ENCODE measurements at places on chromosomes 2 and 18. TPM values are rescaled to one million over a fixed set of nuclear protein-coding genes. Genes with fewer than 3 reads are reported as not detected.

DNA sequence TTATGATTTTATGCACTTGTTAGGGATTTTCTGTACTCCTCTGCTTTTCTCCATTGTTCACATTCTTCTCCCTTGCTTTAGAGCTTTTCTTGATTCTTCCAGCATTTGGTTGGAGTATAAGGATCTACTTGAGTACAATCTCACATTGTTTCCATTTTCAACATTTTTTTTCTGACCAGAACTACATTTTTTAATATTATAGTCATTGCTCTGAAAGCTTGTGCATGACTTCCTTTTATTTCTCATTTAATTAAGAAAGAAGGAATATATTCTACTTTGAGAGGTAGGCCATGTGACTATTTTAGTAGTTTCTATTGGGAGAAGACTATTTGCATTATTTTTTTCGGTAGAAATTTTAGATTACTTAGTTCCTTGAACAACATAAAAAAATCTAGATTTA, 200.4 kb downstream of the TMEM247 start:
- no peak overlapping the region for H3K4me3 ChIP-seq
- no peak for DNase-seq
- no peaks in the 10 kb centered on the region for H3K36me3 ChIP-seq
- H3K27me3 ChIP-seq: no peaks in the 10 kb centered on the region
- H3K4me1 ChIP-seq: no peaks in the 10 kb centered on the region
- no peak overlapping the region for H3K27ac ChIP-seq

DNA sequence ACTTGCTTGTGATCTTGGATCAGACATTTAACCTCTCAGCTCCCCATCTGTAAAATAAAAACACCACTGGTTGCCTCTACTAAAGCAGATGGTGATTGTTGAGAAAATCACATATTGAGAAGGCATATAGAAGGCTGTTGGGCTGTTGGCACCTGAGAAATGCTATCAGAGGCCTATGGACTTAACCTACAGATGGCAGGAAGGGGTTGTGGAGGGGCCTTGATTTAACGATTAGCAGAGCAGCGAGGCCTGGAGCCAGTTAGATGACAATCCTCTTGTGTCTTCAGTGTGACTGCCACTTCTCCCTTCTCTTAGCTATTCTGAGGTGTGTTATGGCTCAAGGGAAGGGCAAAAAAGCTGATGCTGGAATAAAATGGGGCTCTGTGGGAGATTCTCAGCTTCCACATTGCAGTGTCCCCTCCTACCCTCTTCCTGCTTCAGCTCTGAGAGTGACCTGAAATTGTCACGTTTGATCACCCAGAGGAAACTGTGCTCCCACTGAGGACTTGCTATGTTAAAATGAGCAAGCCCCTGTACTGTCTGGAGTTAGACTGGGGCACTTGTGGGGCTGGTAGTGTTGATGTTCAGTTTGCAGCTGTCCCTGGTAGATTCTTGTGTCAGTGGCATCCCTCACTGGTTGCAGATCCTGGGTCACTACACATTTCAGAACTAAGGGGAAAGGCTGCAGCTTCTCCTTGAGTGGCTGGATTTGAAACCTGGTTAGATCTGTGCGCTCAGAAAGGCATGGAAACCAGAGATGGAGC, 31.5 kb downstream of the CXCR4 start:
- no peak overlapping the region for H3K4me3 ChIP-seq
- H3K27me3 ChIP-seq: no peaks in the 10 kb centered on the region
- no peaks in the 10 kb centered on the region for H3K36me3 ChIP-seq

- H3K4me1 ChIP-seq: no peaks in the 10 kb centered on the region
- H3K27ac ChIP-seq: no peak overlapping the region
- no peak overlapping the region for H3K4me3 ChIP-seq
- H3K27me3 ChIP-seq: peaks cover 64% of the 10 kb centered on the region
These were observed 95.0 kb downstream of the BOD1L2 start for GRCh38 chr18:57241869-57242268.

DNA sequence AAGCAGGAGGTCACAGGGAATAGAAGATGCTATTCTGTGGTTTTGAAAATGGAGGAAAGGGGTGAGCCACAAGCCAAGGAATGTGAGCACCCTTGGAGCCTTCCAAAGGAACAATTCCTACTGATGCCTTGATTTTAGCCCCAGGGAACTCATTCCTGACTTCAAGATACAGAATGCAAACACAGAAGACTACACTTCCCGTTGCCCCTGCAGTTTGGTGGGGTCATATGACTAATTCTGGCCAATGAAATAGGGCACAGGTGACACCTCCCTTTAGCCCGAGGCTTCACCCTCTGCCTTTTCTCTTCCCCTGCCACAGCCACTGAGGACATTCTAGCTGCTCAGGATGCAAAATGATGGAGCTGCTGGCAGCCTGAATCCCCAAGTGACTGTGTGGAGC, 126.1 kb downstream of the INHBB start:
- no peak for DNase-seq
- H3K36me3 ChIP-seq: no peaks in the 10 kb centered on the region
- H3K27ac ChIP-seq: no peak overlapping the region
- no peaks in the 10 kb centered on the region for H3K27me3 ChIP-seq
- H3K4me3 ChIP-seq: no peak overlapping the region
- no peaks in the 10 kb centered on the region for H3K4me1 ChIP-seq

GRCh38 chr2:197108758-197109157, 182.3 kb upstream of the PGAP1 start:
- no peaks in the 10 kb centered on the region for H3K27me3 ChIP-seq
- H3K36me3 ChIP-seq: no peaks in the 10 kb centered on the region
- no peaks in the 10 kb centered on the region for H3K4me1 ChIP-seq
- H3K4me3 ChIP-seq: no peak overlapping the region
- DNase-seq: no peak

- H3K4me1 ChIP-seq: peaks cover 9% of the 10 kb centered on the region
- no peaks in the 10 kb centered on the region for H3K36me3 ChIP-seq
- no peak for DNase-seq
- H3K27me3 ChIP-seq: no peaks in the 10 kb centered on the region
These were observed 637.1 kb upstream of the CHAC2 start for GRCh38 chr2:53130441-53130943.

- 0 out of 2 replicates have a peak, but pooled peaks cover 5% of the 10 kb centered on the region for H3K27me3 ChIP-seq
- no peaks in the 10 kb centered on the region for H3K36me3 ChIP-seq
- no peak overlapping the region for H3K27ac ChIP-seq
- H3K4me3 ChIP-seq: no peak overlapping the region
- H3K4me1 ChIP-seq: no peaks in the 10 kb centered on the region
These were observed 53.2 kb downstream of the CSRNP3 start for GRCh38 chr2:165522719-165523118.

- H3K27me3 ChIP-seq: no peaks in the 10 kb centered on the region
- no peaks in the 10 kb centered on the region for H3K36me3 ChIP-seq
- no peak overlapping the region for H3K27ac ChIP-seq
- H3K4me3 ChIP-seq: no peak overlapping the region
These were observed 66.6 kb downstream of the ZFP36L2 start for GRCh38 chr2:43159797-43160196.

GRCh38 chr18:36649205-36649604, 179.6 kb downstream of the TPGS2 start:
- H3K4me3 ChIP-seq: no peak overlapping the region
- no peak for DNase-seq
- H3K36me3 ChIP-seq: no peaks in the 10 kb centered on the region
- H3K27me3 ChIP-seq: 0 out of 2 replicates have a peak, but pooled peaks cover 4% of the 10 kb centered on the region
- no peaks in the 10 kb centered on the region for H3K4me1 ChIP-seq

DNA sequence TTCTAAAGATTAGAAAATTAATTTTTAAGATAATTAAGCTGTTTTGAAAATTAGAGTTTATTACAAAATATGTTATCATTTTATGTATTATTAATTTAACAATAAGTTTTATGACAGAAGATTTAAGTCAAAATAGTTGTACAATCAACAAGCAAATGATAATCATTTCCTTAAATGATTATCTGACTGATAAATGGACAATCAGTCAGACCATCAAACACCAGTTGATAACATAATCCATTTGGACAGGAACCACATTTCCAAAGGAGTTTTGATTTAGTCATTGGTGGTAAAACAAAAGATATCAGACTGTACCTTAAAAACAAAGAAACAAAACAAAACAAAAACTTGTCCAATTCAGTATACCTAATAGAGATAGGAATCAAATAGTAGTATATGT, 1.9 kb downstream of the TFPI start:
- no peaks in the 10 kb centered on the region for H3K27me3 ChIP-seq
- H3K4me3 ChIP-seq: no peak overlapping the region
- no peak for DNase-seq
- H3K27ac ChIP-seq: peak overlapping the region; percentile 44

DNA sequence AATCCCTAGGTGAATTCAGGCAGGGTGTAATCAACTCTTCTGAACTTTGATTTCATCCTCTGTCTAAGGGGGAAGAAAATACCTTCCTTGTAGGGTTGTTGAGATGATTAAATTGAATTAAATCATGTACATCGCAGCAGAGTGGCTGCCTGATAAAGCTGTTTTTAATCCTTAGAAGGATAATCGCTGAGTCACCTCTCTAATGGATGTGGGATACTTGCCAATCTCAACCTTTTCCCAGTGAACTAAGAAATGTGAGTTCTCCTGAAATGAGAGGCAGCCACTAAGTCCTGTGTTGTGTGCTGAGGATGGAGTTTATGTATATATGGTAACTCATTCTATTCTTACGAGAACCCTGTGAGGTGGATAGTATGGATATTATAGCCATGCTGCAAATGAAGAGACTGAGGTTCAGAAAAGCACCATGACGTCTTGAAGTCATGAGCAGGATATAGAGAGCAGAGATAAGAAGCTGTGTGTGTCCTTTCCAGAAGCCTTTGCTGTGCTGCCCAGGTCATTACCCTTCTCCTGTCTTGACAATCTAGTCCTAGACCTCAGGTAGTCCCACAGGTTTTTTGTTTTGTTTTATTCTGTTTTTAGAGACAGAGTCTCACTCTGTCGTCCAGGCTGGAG, 93.3 kb downstream of the HNRNPLL start:
- peaks cover 18% of the 10 kb centered on the region for H3K4me1 ChIP-seq
- no peaks in the 10 kb centered on the region for H3K27me3 ChIP-seq
- no peaks in the 10 kb centered on the region for H3K36me3 ChIP-seq
- H3K27ac ChIP-seq: no peak overlapping the region

- DNase-seq: no peak
- no peak overlapping the region for H3K27ac ChIP-seq
- H3K27me3 ChIP-seq: no peaks in the 10 kb centered on the region
- no peak overlapping the region for H3K4me3 ChIP-seq
These were observed 16.1 kb downstream of the MBP start for GRCh38 chr18:77116201-77117080.

- no peaks in the 10 kb centered on the region for H3K4me1 ChIP-seq
- DNase-seq: no peak
- no peaks in the 10 kb centered on the region for H3K36me3 ChIP-seq
These were observed 53.9 kb downstream of the WDSUB1 start for GRCh38 chr2:159232456-159233170.

GRCh38 chr2:23509103-23509502, 124.1 kb downstream of the KLHL29 start:
- no peaks in the 10 kb centered on the region for H3K27me3 ChIP-seq
- H3K4me3 ChIP-seq: no peak overlapping the region
- no peaks in the 10 kb centered on the region for H3K4me1 ChIP-seq

- H3K27me3 ChIP-seq: no peaks in the 10 kb centered on the region
- H3K4me1 ChIP-seq: peaks cover 16% of the 10 kb centered on the region
- H3K27ac ChIP-seq: no peak overlapping the region
- H3K36me3 ChIP-seq: no peaks in the 10 kb centered on the region
- no peak for DNase-seq
These were observed 30.8 kb upstream of the TMEM214 start for GRCh38 chr2:27001950-27002349.

DNA sequence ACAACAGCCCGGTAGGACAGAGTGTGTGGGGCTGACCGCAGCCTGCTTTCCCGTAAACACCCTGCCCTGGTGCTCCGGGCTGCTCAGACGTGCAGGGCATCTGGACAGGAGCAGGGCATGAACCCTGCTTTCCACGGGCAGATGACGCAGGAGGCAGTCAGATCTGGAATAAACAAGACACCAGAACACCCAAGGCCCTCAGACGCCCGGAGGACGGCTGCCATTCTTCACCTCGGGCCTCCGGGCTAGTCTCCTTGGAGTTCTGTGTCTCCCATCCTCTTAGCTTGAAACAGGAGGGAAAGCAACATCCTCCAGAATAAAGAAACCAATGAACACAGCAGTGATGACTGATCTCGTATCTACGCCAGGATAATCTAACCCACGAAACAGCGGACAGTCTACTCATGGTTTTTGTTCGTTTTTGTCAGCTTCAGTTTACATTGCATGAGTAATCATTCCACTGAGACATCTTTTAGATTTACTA, 7.3 kb downstream of the PXDN start:
- no peaks in the 10 kb centered on the region for H3K27me3 ChIP-seq
- H3K4me1 ChIP-seq: no peaks in the 10 kb centered on the region
- no peak overlapping the region for H3K4me3 ChIP-seq
- no peaks in the 10 kb centered on the region for H3K36me3 ChIP-seq
- DNase-seq: no peak

DNA sequence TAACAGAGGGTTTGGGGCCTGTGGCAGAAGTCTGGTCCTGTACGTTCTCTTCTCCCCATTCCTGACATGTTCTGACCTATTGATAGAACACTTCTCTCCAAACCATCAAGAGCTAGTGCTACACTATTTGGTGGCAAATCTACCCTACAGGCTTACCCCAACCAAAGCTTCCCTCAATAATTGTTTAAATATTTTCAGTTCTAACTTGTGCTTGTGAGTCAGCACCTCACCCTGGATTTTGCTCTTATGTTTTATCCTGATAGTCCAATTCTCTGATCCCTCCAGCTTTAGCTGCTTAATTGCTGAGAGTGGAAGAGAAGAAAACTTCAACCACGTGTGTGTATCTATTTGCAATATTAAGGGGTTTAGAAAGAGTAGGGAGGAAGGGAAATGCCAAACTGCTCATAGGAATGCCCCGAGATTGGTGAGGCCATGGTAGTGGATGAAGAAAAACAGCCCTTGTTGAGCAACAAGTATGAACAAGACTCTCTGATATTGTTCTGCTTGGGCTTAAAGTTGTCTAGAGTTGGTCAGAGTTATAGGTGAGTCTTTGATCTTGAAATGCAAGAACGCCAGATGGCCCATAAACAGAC, 67.8 kb upstream of the PARD3B start:
- no peak overlapping the region for H3K4me3 ChIP-seq
- no peaks in the 10 kb centered on the region for H3K4me1 ChIP-seq
- H3K36me3 ChIP-seq: no peaks in the 10 kb centered on the region
- DNase-seq: no peak
- no peaks in the 10 kb centered on the region for H3K27me3 ChIP-seq

SLC16A14 gene
- 7.9 TPM for total RNA-seq

CHST9 gene
- not detected for total RNA-seq

CENPA gene
- total RNA-seq: 45.8 TPM

DYSF gene
- 0.89 TPM for total RNA-seq

ZNF804A gene
- 0.61 TPM for total RNA-seq

BARD1 gene
- 19.3 TPM for total RNA-seq

TRMT61B gene
- 12.8 TPM for total RNA-seq

SLC66A3 gene
- total RNA-seq: 15.9 TPM

SERPINB13 gene
- 0.07 TPM for total RNA-seq

FRZB gene
- 0.49 TPM for total RNA-seq

NT5DC4 gene
- 0.22 TPM for total RNA-seq

ERFE gene
- total RNA-seq: 17.3 TPM

SERPINB4 gene
- not detected for total RNA-seq

ECEL1 gene
- total RNA-seq: not detected

All from HCT116 (cell line).